M059J (cell line): ENCODE measurements at places on chromosomes 2 and 18. TPM values are rescaled to one million over a fixed set of nuclear protein-coding genes. Genes with fewer than 3 reads are reported as not detected.

TLX2 gene
- total RNA-seq = 0.10 and 0.34 TPM in 2 replicates

GAD1 gene
- 3.0 and 3.6 TPM in 2 replicates for total RNA-seq

MFSD2B gene
- total RNA-seq = not detected in 2 replicates

SLC23A3 gene
- 0.02 TPM in 1 of 2 replicates, not detected in the other for total RNA-seq

IRS1 gene
- 12.6 and 13.3 TPM in 2 replicates for total RNA-seq

SPHKAP gene
- not detected in 2 replicates for total RNA-seq

PROKR1 gene
- 0.17 TPM in 1 of 2 replicates, not detected in the other for total RNA-seq

TMEM17 gene
- total RNA-seq = 2.1 and 3.4 TPM in 2 replicates
